ENCODE measurements at places on chromosomes 4 and X.

- no peak for DNase-seq
Measured at GRCh38 chrX:20228245-20228644, 38.5 kb downstream of the RPS6KA3 start.

DNA sequence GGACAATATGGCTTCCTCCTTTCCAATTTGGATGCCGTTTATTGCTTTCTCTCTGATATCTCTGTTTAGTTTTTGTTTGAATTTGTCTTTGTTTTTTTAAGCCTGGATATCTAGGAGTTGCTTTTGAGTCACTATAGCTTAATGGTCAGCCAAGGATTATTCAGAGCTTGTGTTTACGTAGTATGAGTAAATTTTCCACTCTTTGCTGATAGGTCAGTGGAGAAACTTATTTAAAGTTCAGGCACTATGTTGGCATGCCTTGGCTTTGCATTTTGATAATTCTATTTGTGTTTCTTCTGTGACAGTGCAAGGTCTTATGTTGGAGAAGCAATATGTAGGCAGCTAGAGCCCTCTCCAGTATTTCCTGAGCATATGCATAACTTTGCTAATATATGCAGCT, 315.2 kb downstream of the GRID2 start:
- DNase-seq = no peak

- DNase-seq = no peak
Measured at GRCh38 chr4:52512291-52512690, 146.8 kb downstream of the USP46 start.

GRCh38 chr4:588351-588849, 12.3 kb upstream of the TMEM271 start:
- DNase-seq = no peak

DNA sequence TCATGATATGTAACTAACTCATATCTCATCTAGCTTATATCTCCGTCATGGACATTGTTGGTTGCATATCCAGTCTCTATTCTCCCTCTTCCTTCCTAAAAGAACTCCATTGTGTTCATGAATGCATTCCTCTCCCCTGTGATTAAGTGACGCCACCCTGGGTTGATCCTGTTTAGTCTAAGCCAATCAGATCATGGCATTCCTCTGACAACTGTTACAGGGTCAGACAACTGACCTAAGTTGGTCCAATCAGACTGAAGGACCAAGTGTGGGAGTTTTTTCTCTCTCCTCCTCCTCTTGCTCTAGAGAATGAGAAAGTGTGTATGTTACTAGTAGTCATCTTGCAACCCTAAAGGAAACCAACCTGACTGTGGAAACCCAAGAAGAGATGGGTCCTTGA, 3.6 kb downstream of the APOO start:
- DNase-seq = no peak

DNA sequence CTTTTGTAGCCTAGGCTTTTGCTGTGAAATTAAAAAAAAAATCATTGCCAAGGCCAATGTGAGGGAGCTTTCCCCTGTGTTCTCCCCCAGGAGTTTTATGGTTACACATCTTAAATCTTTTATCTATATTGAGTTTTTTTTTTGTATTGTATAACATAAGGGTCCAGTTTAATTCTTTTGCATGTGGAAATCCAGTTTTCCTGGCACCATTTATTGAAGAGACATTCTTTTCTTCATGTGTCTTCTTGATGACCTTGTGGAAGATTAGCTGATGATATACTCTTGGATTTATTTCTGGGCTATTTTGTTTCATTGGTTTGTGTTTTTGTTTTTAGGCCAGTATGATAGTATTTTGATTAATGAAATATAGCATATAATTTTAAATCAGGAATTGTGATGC, 225.0 kb downstream of the ADAM29 start:
- DNase-seq = no peak

GRCh38 chr4:156773648-156774357, 197.8 kb downstream of the PDGFC start:
- DNase-seq = no peak

DNA sequence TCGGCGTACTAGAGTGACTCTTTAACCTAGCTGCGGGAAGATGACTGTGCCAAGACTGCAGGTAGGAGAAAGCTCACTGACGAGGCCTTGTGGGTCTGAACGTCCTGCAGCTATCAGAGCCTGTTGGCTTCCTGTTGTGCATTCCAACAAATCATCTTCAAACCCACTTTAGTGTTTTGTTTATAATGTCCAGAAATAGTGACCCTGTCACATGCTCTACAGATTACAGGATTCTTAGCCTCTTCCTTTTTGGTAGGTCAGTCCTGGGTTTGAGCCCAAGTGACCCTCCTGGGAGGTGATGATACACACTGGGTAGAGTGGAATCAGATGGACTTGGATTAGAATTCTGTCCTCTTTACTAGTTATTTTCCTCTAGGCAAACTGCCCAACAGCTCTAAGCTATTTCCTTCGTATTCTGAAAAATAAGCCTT, 33.2 kb downstream of the HTT start:
- DNase-seq = no peak

DNA sequence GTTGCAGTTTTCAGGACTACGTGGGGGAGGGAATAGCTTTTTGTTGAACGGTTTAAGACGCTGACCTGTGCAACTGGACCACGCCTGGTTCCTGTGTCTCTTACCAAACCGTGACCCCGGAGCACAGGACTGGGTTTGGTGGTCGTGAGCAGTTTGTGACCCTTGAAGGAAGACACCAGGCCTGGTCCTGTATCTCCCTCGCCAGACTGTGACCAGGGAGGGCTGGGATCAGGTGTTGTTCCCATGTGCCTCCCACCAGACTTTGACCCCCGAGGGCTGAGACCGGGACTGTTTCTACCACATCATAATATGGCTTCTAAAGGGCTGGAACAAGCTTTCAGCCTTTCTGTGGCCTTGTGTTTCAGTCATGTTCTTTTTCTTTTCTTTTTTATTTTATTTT, 683 bp downstream of the EBP start:
- DNase-seq = no peak

GRCh38 chr4:112830753-112831386, 193.9 kb downstream of the LARP7 start:
- DNase-seq = no peak

- DNase-seq = peak; percentile 8
Measured at GRCh38 chrX:71214604-71215337, 8.3 kb upstream of the GJB1 start.

DNA sequence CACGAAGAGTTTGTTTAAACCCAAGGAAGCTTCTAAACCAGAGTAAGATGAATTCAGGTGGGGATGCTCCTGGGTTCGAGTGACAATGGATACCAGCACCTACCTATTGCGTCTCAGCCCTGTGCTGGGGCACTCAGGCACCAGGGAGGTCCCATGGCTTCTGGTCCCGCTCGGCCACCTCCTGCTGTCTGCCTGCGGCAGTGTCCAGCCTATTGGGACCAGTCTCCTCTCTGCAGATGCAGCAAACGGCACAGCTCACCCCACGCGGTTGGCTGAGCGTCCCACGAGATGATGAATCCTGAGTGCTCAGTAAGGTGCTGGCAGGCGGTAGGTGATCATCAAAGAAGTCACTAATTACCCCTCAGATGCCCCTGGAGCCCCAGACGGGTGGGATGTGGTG, 75.2 kb downstream of the ACOX3 start:
- no peak for DNase-seq

DNA sequence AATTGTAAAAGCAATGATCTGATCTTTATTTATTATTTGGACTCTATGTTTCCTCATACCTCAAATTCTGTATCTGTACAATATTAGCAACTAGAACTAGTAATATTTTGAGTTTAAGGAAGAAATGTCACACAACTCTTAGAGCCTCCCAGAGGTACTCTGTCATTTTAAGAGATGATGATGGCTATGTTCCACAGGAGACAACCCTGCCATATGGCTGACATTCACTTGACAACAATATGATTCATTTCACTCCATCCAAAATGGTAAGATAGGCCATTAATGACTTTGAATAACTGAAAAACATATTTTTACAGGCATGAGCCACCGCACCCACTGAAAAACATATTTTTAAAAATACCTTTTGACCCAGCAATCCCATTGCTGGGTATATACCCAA, 190.3 kb downstream of the MAML3 start:
- DNase-seq = no peak

DNA sequence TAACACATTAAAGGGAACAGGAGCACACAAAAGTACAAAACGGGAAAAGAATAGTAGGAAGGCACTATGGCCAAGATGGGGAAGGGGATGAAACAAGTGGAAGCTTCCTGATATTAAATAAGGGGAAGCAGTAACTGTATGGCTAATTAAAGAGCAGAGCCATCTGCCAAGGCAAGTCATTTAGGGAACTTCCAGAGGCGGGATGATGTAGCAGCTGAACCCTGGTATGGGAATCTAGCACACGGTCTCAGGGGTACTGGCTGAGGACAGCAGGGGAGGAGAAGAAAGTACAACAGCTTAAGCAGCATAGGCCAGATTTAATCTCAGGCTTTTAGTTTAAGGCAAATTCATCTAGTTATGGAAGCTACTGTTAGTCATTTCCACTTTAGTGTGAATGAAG, 59.1 kb downstream of the IGFBP7 start:
- no peak for DNase-seq

DNA sequence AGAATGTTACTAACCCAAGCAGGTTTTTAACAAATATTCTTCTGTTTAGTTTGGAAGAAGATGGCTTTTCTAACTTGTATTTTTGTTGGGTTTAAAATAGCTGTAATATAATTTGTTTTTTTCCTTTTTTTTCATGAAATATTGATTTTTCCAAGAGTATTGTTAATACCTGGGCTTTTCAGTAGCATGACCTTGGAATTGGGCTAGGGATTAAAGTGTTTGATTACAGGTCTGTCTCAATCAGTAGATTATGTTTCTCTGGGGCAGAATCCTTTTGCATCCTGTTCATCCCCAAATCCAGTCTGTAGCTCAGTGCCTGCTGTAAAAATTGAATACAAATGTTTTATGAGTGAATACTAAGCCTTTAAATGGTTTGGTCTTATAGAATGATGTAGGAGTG, 479.8 kb downstream of the RAPGEF2 start:
- DNase-seq = no peak

DNA sequence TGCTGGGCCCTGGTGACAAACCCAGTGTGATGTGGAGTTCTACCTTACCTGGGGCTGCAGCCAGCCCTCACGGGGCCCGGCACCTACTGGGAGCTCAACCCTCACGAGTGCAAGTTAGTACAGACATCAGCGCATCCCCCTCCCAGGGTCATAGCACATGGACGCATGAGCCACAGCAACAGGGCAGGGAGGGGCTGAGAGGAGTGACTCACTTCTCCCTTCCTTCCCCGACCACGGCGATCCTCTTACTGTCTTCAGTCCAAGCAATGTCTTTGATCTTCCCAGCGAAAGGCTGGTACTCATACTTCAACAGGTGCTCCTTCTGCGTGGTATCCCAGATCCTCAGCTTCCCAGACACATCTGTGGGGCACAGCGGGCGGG, 17.8 kb downstream of the WDR1 start:
- DNase-seq = no peak
